Stimulated activated CD8-positive, alpha-beta memory T cell treated with anti-CD3 and anti-CD28 coated beads, Interleukin-2, amount 100 ng/mL, for 1 hour (primary cell): ENCODE measurements at places on chromosomes 1 and 21.

DNA sequence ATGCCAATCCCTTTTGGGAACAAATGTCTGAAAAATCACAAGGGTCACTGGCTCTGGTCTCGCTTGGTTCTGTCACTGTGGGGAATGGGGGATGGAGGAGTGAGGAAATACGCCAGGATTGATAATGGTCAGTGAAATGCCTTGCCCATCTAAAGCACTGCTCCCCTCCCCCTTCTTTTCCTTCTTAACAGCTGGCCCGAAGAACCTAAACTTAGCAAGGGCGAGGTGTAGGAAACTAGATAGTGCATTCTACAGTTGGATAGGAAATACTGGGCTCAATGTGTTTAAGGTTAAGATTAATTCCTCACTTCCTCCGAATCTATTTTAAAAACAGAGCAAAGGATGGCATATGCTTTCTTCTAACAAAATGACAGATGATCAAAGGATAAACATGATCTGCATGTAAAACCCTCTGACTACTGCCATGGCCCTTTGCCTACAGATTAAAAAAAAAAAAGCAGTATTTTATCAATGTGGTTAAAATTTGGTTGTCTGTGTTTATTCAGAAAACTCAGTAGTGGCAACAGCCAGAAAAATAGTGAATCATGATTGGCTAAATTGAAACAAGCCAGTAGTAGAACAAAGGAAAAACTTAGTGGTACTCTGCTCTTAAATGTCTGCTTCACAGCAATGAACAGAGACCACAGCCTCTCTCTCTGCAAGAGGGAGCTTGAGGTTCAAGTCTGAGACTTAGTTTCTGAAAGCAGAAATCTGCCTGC is 86.1 kb upstream of the VAV3 start:
- no peak for DNase-seq

- no peak for DNase-seq
These were observed 353.3 kb downstream of the SMYD3 start for GRCh38 chr1:246153796-246154212.

GRCh38 chr1:228001738-228002535 is 4.9 kb upstream of the WNT3A start:
- no peak for DNase-seq

- no peak for DNase-seq
These were observed 207.8 kb upstream of the NRIP1 start for GRCh38 chr21:15272591-15272990.

DNA sequence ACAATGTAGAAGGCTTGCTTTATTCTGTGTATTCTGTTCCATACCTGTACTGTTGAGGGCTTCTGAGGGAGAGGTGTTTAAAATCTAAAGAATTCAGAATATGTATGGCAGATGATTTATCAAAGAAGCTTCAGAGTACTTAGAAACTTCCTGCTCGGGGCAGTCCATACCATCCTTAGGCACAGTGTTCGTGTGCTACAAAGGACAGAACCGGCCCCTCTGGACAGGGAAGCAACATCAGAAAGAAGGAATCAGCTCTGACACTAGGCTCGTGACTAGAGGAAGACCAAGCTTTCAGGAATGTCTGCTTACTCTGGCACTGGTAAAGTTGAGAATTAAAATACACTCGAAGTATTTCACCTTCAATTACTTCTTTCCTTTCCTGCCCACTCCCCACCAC is 14.1 kb downstream of the SELP start:
- DNase-seq: no peak

GRCh38 chr1:214604523-214604922 is 1.5 kb downstream of the CENPF start:
- no peak for DNase-seq

GRCh38 chr1:61680500-61680899 is 44.4 kb downstream of the TM2D1 start:
- DNase-seq: no peak

GRCh38 chr1:101920577-101920976 is 76.1 kb downstream of the OLFM3 start:
- no peak for DNase-seq

GRCh38 chr1:8259498-8260290 is 58.2 kb upstream of the SLC45A1 start:
- DNase-seq: no peak

DNA sequence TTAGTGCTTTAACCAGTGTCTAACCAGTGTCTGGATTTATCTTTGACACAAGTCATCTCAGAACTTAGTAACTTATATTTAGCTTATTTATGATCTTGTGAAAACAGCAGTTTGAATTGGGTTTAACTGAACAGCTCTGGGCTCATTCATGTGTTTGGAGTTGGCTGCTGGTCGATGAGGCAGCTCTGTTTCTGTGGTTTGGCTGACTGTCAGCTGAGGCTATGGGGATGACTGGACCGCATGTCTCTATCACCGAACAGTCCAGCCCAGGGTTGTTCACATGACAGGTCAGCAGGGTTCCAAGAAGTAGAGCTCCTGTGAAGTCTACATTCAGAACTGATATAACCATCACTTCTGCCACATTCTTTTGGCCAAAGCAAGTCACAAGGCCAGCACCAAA is 29.1 kb upstream of the C21orf91 start:
- DNase-seq: no peak
